ENCODE measurements at places on chromosomes 12 and 14. TPM values are rescaled to one million over a fixed set of nuclear protein-coding genes. Genes with fewer than 3 reads are reported as not detected.

The SLIRP gene
- 174 TPM for total RNA-seq

The MYRFL gene
- 0.85 TPM for total RNA-seq

The TMEM121 gene
- total RNA-seq: 1.3 TPM

DNA sequence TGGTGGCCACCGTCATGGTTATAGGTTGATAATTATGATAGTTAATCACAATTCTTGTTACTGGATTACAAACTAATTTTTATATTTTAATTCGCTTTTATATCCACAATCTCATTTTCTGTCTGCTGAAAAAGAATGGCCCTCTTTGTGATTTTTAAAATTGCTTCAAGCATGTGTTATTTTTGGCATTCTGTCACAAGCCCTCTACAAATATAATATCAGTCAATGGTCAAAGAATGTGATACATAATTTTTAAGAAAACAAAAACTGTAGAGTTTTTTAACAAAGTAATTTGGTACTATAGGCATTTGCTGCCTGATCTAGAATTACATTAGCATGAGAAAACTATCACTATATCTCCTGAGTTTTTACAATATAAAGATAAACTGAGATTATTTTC lies 352.0 kb upstream of the TMTC1 start:
- DNase-seq: no peak

GRCh38 chr12:115763376-115763775 lies 514.1 kb downstream of the MED13L start:
- DNase-seq: no peak

- no peak for DNase-seq
Measured at GRCh38 chr14:25988536-25988935, 609.3 kb downstream of the NOVA1 start.

DNA sequence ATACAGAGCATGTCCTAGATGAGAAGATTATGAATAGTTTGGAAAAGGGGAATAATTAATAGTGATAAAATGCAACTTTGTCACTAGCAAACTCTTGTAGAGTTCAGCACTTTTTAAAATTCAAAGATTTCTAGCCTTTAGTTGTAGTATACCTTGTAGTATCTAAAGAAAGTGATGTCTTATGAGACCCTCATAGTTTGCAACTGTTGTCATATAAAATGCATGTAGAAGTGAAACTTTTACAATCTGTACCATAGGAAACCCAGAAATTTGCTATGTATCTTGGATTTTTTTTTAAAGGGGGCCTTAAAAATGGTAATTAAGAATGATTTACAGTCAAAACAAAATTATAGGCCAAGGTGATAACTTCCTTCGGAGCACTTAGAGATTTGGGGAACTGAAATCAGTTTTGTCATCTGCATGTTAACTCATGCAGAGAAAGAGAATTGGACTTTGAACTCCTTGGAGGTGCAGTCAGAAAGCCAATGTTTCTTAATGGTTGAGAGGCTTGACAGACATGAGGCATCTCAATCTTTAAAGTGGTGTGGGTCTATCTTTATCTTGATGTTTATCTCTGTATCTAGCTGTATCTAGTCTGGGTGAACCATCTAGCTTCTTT lies 1.3 kb downstream of the LRRK2 start:
- DNase-seq: no peak

- no peak for DNase-seq
Measured at GRCh38 chr14:97994020-97994531, 1196.9 kb downstream of the VRK1 start.

DNA sequence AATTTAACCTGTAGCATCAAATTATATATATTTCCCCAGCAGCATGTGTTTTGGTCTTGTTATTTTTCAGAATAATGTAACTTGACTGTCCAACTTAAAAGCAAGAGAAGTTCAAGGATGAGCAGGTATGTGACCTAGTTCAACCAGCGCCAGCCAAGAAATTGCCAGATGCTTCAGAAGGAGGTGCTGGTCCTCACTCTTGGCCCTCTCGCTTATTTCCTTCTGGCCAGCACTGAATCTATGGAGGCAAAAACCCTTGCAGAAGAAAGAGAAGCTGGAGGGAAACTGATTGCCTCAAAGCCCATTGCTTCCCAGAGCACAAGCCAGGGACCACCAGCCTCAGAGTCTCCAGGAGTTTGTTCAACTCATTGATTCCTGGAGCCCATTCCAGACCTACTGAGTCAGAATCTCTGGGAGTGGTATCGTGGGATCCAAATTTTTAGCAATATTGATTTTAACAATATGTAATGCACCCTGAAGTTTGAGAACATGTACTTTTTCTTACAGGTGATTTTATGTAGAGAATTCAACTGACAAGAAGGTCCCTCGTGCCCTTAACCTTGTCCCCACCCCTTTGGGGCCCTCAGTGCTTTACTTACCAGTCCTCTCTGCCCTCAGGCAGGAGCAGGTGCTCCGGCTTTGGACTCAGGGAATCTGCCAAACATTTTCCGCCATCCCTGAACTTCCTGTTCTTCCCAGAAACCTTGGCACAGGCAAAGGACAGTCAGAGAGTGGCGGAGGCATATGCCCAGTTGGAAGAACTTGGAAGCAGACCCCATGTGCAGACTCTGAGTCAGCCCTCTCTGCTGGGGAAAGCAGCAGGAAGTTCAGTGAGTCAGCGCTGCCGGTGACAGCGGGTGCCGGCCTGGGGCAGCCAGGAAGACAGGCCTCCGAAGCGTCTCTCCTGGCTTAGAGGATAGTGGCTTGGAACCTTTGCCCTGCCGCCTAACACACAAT lies 10.4 kb downstream of the BEST3 start:
- DNase-seq: no peak

Measured in urinary bladder (tissue), 4 donors.